ENCODE measurements at places on chromosomes 3 and 15.

GRCh38 chr15:98548139-98548971 is 100.0 kb upstream of the IGF1R start:
- peak; percentile 58 for DNase-seq

DNA sequence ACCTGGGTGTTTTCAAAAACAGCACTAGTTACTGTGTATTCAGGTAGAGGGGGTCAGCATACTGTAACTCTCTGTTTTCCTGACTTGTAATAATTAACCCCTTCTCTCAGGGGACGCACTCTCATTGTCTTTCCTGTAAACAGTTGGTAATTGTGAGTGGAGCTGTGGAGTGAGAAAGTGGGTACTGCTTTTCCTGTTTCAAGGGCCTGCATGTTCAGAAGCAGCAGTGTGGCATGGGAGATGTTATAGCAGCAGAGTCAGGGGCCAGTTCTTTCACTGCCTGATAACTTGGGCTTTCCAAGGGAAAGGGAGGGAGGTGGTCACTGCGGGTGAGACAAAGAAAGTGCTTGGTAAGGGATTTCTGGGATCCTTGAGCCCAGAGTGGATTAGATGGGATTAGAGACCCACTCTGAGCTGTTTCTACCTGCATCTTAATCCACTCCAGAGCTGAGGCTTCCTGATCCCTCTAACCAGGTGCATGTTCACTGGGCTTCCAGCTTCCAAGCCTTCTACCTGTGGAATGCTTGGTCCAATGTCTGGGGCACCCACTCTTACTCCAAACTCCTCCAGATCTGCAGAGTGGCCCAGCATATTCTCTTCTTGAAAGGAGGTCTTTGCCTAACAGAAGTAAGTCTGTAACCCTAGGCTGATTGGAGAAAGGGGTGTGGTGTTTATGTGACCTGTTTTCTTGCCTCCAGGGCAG is 105.2 kb downstream of the RPLP1 start:
- DNase-seq, result peak; percentile 34

DNA sequence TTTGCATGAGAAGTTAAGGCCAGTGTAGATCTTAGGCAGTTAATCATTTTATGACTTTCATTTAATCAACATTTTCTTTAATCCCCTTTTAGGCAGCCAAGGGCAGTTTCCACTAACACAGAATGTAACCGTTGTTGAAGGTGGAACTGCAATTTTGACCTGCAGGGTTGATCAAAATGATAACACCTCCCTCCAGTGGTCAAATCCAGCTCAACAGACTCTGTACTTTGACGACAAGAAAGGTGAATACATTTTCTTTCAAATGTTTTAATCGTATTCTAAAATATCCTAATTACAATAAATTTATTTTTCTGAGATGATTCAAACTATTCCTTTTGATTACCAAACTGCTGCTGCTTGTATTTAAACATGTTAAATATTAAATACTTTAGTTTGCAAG is 843.2 kb downstream of the CADM2 start:
- peak; percentile 79 for DNase-seq

GRCh38 chr15:99187936-99188335 is 61.4 kb downstream of the TTC23 start:
- DNase-seq, result no peak

- peak; percentile 45 for DNase-seq
Observed at GRCh38 chr15:67146234-67146633, 80.8 kb downstream of the SMAD3 start.
